ENCODE measurements at places on chromosomes 4 and X.

GRCh38 chr4:159508917-159509500 is 406.1 kb downstream of the RAPGEF2 start:
- no peak for DNase-seq

DNA sequence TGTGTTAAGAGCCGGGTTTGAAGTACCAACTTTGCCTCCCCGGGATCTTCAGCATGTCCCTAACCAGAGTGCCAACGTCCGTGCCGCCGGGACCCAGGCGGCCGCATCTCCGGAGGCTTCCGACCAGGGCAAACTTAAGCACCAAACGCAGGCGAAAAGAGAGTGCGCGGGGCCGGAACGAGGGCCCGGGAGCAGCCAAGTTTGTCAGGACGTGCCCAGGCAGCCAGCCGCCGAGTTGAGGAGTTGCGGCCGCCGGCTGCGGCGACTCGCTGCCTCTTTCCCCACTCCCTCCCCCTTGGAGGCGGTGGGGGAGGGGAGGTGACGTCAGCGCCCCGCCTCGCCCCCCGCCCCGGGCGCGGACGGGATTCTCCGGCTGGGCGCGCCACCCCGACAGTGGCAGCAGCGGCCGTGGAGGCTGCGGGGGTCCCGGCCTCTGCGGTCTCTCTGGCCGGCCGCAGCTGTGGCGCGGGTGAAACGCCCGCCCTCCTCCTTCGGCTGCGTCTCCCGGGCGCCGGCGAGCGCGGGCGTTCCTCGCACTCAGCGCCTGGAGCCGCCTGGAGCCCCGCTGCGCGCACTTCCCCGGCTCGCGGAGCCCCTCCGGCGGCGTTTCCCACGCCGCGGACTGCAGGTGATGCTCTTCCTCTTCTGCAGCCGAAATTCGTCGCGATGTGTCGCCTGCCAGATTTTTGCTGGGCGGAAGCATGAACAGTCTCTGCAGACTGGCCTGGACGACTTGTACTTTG is 2.9 kb upstream of the FAT1 start:
- no peak for DNase-seq

- DNase-seq = no peak
Measured at GRCh38 chr4:186485150-186485549, 70.2 kb downstream of the MTNR1A start.

DNA sequence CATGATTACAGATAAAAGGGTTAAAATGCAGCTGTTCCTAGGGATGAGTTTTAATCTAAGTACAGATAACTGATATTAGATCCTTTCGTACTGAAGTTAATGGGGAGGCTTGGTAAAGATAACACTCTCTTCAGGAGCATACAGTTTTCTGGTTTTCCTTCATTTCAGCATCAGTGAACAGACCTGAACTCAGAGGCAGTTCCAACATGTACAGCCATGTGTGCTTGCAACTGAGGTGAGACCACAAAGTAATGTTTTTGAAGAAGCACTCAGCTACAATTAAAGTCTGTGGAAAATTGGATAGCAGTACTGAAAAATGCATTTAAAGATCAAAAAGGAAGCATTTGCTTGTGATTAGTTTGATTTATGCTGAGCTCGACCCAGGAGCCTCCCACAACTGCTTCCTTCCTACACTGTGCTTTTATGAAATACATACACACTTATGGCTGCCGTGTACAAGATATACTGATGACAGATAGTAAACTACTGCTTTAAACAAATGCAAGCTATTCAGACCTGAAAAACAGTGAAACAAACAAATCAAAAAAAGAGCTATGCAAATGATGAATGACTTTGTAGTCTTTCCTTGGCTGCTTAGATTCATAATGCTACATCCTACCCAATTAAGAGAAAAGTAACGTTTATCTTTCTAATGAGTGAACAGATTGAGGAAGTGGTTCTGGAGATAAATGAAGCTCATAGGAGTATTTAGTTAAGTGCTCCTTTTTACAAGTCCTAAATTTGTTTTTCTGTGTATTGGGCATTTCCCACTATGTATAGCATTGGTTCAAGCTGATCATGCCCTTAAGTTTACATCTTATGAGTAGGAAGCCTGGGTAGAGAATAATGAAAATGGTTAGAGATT is 68.4 kb downstream of the PDLIM5 start:
- DNase-seq = no peak

DNA sequence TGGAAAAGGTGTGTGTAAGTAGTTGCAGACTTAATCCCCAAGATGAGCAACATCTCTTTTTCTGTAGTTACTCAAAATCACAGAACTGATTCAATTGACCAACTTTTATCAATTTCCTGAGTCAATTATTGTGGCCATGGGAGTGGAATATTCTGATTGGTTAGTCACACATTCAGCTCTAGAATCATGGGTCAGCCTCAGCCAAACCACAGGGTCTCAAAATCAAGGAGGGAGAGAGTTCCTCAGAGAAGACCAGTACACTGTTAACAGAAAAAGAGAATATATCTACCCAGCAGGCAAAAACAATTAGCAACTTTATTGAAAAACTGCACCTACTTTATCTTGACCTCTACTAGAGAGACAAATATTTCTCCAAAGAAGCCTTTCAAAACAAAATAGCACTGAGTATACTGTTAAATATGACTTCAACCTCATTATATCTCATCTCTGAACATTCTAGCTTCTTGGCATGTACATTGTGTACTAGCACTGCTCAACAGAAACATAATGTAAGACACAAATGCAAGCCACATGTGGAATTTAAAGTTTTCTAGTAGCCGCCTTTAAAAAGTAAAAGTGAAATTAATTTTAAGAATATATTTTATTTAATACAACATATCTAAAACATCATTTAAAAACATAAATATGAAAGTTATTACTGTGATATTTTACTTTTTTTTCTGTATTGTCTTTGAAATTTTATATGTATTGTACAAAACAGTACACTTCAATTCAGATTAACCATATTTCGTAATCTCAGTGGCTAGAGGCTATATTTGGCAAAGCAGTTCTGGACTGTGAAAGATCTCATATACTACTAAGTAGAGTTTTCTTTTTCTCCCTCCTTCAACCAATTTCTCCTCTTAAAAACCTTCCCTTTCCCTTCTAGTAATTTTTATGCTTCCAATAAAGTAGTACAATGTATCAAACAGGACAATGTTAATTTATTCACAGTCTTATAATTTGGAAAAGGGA is 11.8 kb upstream of the LCORL start:
- no peak for DNase-seq

Data from stimulated activated CD8-positive, alpha-beta memory T cell treated with anti-CD3 and anti-CD28 coated beads, Interleukin-4, amount 100 ng/mL, for 48 hours (primary cell).